Panc1 (cell line): ENCODE measurements at places on chromosomes 16 and 17. TPM values are rescaled to one million over a fixed set of nuclear protein-coding genes. Genes with fewer than 3 reads are reported as not detected.

Gene RNF43
- total RNA-seq: 4.7 TPM

GRCh38 chr17:8965394-8966168 lies at the start of gene PIK3R5:
TSS of gene PIK3R5 (minus strand) at chr17:8965707. CDS start at chr17:8911494, 54,213 bp downstream.
- DNase-seq: no peak

Gene NPIPB9
- total RNA-seq: 0.90 TPM

DNA sequence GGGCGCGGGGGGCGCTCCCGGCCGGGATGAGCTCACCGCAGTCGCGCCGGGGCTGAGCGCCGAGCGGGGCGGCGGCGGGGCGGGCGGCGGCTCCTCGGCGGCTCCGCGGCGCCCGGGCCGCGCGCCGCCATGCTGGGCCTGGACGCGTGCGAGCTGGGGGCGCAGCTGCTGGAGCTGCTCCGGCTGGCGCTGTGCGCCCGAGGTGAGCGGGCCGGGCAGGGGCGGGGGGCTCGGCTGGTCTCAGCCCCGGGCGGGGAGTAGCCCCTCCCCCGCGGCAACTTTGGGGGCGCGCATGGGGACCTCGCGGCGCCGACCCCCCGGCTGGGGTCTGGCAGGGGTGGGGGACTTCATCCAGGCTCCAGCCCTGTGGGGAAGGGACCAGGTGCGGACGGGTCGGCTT lies at the start of gene ARHGDIG:
TSS of gene ARHGDIG (plus strand) at position 40 of the 400 bp plus-strand sequence. CDS start at position 130, 90 bp downstream.
- no peak for DNase-seq

DNA sequence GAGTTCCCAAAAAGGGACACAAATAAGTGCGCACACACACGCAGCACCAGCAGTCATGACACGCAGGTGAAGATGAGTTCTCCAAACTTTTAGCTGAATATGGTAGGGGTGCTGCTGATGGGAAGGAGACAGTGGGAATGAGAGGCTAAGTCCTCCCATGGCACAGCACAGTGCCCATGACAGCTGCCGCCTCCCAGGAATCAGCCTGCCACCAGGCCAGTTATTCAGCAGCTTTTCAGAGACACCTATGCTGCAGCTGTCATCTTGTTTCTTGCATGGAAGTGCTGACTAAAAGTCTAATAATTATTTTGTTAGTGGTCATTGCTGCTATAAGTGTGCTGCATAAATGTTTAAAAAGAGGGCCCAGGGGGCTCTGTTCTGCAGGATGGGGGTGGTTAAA lies 12.2 kb downstream of the WFIKKN2 start:
- DNase-seq: no peak

Gene GGA2
- 100 TPM for total RNA-seq
